ENCODE measurements at places on chromosomes 2 and 18.
A peak's percentile ranks its signal among the peaks of the same experiment; 100 is the strongest.

DNA sequence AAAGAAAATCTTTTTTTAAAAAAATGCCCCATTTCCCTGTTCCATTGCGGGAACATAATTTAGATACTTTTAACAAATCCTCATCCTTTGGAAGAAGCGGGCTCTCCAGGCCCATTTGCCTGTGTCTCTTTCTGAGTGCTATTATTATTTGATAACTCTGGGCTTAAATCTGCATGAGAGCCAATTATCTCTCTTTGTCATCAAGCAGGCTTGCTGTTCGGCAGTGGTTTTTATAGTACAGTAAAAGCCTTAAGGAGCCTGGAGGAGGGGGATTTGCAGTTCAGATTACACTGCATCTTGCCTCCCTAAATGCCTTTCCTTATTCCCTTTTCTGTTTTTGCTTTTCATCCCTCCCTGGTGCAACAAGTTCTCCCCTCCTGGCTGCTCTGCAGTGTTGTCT, 50.6 kb downstream of the CELF4 start:
- DNase-seq = no peak

DNA sequence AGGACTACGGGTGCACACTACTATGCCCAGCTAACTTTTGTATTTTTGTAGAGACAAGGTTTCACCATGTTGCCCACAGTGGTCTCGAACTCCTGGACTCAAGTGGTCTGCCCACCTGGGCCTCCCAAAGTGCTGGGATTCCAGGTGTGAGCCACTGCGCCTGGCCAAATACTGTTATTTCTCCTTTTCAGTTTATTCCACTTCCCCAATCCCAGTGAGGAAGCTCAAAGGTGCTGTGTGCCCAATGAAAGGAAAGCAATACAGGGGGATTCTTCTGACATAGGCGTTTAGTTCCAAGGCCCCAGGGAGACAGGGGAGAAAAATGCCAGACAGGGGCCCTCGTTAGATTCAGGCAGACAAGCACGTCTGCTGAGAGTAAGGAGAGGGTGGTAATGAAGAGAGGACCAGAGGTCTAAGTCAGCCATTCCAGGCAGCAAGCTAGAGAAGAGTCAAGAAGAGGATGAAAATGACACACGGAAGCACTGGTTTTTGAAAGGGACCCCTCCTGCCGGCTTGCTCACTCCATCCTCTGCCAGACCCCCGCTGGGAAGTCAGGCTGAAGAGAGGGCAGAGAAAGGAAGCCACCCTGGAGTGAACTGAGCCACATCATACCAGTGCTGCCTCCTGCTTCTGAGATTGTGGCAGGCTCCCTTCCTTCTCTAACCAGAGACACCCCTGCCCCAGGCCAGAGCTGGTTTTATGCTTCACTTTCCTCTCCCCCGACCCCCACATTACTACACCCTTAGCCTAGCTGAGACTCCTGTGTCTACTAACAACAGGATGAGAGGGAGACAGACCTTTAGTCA, 6.7 kb downstream of the INO80C start:
- no peak for DNase-seq

- DNase-seq = no peak
Measured at GRCh38 chr2:137262594-137262993, 497.2 kb downstream of the THSD7B start.

- no peak for DNase-seq
Measured at GRCh38 chr2:126877861-126878565, 20.7 kb upstream of the TEX51 start.

- no peak for DNase-seq
Measured at GRCh38 chr2:7270011-7270431, 352.8 kb downstream of the RNF144A start.

DNA sequence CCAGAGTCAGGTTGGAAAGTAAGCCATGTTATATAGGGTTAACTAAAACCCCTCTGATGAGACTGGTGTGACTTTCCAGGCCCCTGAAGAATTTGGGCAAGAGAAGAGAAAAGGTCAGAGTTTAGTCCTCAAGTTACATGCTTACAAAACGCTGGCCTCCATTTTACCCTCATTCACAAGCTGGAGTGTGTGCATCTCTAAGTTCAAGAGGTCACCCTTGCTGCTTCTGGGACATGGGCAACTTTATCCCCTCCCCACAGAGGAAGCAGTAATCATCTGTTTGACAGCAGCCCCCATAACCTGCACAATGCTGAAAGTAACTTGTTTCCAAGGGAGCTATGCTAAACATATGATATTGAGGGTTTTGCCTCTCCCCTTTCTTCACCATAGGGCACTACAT, 85.2 kb upstream of the CCDC195 start:
- DNase-seq = no peak

GRCh38 chr18:77127769-77128671, 4.6 kb downstream of the MBP start:
- peak; percentile 39 for DNase-seq

DNA sequence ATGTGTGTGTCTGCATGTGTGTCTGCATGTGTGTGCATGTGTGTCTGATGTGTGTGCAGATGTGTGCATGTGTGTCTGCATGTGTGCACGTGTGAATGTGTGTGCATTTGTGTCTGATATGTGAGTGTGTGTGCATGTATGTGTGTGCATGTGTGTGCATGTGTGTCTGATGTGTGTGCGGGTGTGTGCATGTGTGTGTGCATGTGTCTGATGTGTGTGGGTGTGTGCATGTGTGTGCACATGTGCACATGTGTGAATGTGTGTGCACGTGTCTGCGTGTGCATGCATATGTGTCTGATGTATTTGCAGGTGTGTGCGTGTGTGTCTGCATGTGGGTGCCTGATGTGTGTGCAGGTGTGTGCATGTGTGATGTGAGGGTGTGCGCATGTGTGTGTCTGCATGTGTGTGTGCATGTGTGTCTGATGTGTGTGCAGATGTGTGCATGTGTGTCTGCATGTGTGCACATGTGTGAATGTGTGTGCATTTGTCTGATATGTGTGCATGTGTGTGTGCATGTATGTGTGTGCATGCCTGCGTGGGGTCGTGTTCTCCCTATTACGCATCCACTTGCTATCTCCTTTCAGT, 470.1 kb upstream of the HS6ST1 start:
- no peak for DNase-seq

GRCh38 chr2:115083225-115083624, 640.8 kb downstream of the DPP10 start:
- DNase-seq = no peak

DNA sequence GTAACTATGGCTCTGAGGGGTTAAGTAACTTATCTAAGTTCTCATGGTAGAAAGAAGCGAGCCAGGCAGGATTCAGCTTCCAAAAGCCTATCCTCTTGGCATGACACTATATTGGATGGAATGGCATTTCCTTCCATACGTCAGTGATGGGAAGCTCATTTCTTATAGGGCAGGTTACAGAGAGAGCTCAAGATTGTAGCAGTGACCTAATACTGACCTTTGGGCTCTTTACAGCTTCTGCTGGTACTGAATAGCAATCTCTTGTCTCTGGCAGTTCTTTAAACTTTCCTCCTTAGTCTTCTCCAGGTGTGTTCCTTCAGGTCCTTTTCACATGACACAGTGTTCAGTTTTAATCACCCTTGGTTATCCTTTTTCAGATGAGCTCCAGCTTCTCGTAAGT, 133.0 kb downstream of the HRH4 start:
- no peak for DNase-seq

DNA sequence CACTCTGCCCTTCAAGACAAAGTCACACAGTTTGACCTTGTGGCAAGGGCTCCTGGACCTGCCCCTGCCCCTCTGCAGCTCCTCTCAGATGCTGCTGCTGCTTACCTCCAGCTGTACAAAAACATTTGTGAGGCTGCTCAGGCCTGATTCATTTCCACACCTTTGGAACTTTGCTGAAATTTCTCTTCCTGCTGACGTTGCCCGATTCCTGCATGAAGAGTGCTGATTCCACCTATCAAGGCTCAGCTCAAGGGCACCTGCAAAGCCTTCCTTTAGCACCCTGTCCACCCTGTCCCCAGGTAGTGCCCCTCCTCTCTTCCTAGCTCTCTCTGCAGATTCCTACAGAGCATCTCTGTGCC, 738.3 kb upstream of the HS6ST1 start:
- DNase-seq = no peak

GRCh38 chr18:50790948-50791347, 28.9 kb downstream of the MRO start:
- DNase-seq = no peak

DNA sequence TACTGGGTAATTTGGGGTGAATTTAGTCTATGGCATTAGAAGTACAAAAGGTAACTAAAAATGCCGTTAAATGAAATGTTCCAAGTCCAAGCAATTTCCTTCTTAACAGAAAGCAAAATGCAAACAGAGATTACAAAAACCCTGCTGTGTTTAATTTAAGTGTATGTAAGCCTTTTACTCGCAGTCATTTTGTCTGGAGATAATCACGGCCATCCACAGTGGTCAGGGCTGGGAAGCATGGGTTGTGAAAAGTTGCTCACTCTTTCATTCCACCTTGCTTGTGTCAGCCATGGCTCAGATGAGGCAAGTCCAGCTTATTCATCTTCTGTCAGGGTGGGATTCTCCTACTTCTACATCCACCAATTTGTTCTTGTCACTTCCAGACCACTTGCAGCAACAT, 983.6 kb upstream of the ZEB2 start:
- no peak for DNase-seq

- DNase-seq = no peak
Measured at GRCh38 chr2:39660612-39661236, 5.0 kb upstream of the TMEM178A start.
